ENCODE measurements at places on chromosomes 5 and 9. TPM values are rescaled to one million over a fixed set of nuclear protein-coding genes. Genes with fewer than 3 reads are reported as not detected.

GRCh38 chr9:116975126-116975525 is 288.0 kb downstream of the TRIM32 start:
- peaks cover 2% of the 10 kb centered on the region for H3K27me3 ChIP-seq
- no peak for DNase-seq
- peaks cover 4% of the 10 kb centered on the region for H3K36me3 ChIP-seq
- no peak overlapping the region for H3K4me3 ChIP-seq

- peaks cover 14% of the 10 kb centered on the region for H3K4me1 ChIP-seq
- no peaks in the 10 kb centered on the region for H3K27me3 ChIP-seq
- no peak for DNase-seq
- no peaks in the 10 kb centered on the region for H3K36me3 ChIP-seq
- no peak overlapping the region for H3K27ac ChIP-seq
- no peak overlapping the region for H3K4me3 ChIP-seq
Observed at GRCh38 chr5:4831325-4831724, 308.8 kb upstream of the ADAMTS16 start.

DNA sequence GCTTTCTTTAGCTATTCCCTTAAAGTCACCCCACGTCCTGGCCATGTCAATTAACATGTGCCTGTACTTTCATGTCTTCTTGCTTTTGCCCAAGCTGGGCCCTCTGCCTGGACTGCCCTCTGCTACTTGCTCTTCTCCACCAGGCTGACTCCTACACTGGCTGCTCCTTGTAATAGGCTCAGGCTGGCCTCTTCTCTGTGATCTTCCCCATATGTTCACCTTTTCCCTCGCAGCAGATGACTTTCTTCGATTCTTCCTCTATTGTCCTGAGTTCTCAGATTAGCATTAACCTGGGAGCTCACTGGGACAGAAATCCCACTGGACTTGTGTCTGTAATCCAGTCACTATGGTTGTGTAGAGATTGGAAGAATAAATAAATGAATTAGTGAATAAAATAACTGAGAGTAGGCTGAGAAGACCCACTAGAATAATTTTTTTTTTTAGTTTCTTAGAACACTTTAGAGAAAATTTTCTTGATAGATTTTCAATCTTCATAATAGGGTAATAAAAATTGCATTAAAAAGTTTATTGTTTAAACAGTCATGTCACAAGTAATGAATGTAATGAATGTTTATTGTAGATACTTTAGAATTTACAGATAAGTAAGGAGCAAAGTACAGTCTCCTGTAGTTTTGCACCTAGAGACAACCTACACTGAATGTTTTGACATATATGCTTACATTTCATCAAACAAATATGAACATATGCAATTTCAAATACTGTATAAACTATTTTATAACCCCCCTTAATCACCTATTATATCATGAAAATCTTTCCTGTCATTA is 47.4 kb upstream of the TNFSF15 start:
- no peak for DNase-seq
- no peaks in the 10 kb centered on the region for H3K36me3 ChIP-seq
- peak overlapping the region; percentile 4 for H3K27ac ChIP-seq
- peaks cover 4% of the 10 kb centered on the region for H3K4me1 ChIP-seq
- H3K27me3 ChIP-seq, result peaks cover 3% of the 10 kb centered on the region
- H3K4me3 ChIP-seq, result no peak overlapping the region

SLC25A48 gene
- 1.7 TPM for total RNA-seq

GRCh38 chr5:166883016-166883415 is 1408.4 kb upstream of the WWC1 start:
- no peak for DNase-seq
- no peak overlapping the region for H3K27ac ChIP-seq
- H3K4me1 ChIP-seq, result no peaks in the 10 kb centered on the region
- no peaks in the 10 kb centered on the region for H3K36me3 ChIP-seq

- no peak overlapping the region for H3K27ac ChIP-seq
- no peaks in the 10 kb centered on the region for H3K27me3 ChIP-seq
- H3K4me3 ChIP-seq, result no peak overlapping the region
- H3K4me1 ChIP-seq, result no peaks in the 10 kb centered on the region
Observed at GRCh38 chr5:76638479-76638878, 15.3 kb upstream of the F2RL2 start.

All from glutamatergic neuron (in vitro differentiated cells).